Activated T-cell treated with anti-CD3 and anti-CD28 coated beads, Interleukin-2, amount 50 U/mL, for 48 hours (primary cell): ENCODE measurements at places on chromosomes 2 and 18.

DNA sequence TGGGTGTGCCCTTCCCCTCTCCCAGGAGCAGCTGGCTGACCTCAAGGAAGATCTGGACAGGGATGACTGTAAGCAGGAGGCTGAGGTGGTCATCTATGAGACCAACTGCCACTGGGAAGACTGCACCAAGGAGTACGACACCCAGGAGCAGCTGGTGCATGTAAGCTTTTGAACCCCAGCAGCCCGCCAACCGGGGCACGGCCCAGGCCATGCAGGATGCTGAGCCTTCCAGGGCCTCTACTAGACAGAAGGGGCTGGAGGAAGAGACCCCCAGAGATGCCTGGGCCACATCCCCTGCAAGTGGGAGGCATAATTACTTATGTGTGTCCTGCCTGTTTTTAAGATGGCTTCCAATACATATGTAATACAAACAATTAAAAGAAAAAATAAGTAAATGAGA, 239.3 kb downstream of the GLI2 start:
- no peak for DNase-seq

DNA sequence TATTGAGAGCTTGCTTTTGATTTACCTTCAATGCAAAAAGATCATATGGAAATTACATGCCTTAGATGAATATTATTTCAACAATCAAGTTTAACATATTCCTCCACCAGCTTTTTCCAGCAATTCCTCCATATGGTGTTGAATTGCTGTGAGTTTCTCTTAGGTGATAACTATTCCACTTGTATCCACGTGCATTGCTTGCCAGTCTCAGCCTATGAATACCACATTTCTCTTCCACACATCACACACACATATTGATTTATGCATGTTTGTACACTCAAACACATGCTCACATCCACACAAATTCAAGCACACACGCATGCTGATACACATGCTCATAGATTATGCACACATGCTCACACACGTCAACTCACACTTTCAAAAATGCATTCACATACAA, 770.0 kb upstream of the LINC00305 start:
- DNase-seq: no peak

DNA sequence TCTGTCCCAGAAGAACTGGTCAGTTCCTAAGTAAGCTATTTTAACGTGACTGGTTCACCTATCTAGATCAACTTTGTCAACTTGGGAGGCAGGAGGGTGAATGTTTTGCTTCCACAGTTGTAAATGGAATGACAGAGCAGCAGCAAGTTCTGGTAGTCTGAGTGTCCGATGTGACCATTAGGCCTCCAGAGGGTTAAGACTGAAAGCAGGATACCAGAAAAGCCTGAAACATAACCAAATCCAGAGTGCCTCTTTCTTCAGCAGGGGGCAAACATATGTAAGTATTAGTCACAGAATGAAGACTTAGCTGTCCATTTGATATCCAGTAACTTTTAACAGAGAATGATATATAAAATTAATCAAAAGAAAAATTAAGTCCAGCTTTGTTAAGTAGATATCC, 9.2 kb downstream of the HOXD3 start:
- no peak for DNase-seq

GRCh38 chr2:30371772-30372373, 75.2 kb upstream of the LCLAT1 start:
- no peak for DNase-seq

GRCh38 chr2:119637371-119637770, 41.6 kb upstream of the TMEM177 start:
- no peak for DNase-seq
